Activated gamma-delta T cell treated with anti-CD3 and anti-CD28 coated beads, Interleukin-2, amount 50 U/mL, for 16 hours (primary cell): ENCODE measurements at places on chromosomes 2 and 18.

DNA sequence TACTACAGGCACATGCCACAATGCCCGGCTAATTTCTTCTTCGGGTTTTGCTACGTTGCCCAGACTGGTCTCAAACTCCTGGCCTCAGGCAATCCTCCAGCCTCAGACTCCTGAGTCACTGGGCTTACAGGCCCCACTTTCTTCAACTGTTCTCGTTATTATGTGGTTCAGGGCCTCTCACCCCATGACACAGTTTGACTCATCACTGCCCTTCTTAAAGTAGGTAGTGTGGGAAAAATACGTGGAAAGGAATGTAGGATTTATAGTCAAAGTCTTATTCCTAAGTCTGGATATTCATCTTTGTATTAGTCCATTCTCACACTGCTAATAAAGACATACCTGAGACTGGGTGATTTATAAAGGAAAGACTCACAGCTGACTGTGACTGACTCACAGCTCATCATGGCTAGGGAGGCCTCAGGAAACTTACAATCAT is 19.4 kb downstream of the CENPA start:
- DNase-seq, result no peak

- DNase-seq, result no peak
Measured at GRCh38 chr2:18584608-18584954, 4.8 kb downstream of the NT5C1B start.

- no peak for DNase-seq
Measured at GRCh38 chr18:13500227-13500865, 226.0 kb downstream of the FAM210A start.

- no peak for DNase-seq
Measured at GRCh38 chr2:233795735-233796171, 17.6 kb downstream of the MROH2A start.

DNA sequence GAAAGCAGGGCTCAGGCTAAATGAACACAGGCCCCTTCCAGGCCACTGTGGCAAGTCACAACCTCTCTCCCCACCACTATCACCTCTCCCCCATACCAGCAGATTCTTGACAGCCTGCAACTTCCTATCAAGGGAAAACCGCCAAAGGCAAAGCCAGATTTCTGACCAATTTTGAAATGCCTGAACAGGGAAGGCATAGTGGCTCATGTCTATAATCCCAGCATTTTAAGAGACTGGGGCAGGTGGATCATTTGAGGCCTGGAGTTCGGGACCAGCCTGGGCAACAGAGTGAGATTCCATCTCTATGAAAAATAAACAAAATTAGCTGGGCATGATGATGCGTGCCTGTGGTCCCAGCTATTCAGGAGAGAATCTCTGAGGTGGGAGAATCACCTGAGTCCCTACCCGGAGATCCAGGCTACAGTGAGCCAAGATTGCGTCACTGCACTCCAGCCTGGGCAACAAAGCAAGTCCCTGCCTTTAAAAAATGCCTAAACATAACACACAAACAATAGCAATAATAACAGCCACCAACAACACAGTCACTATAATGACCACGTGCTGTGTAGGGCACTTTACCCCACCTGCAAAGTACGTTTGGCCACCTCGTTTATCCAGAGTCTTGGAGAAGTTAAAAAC is 75.5 kb upstream of the GLI2 start:
- no peak for DNase-seq

- DNase-seq, result no peak
Measured at GRCh38 chr2:10909050-10909995, 2.4 kb upstream of the KCNF1 start.

- no peak for DNase-seq
Measured at GRCh38 chr2:177832611-177833433, 239.8 kb downstream of the PDE11A start.

- DNase-seq, result no peak
Measured at GRCh38 chr2:191026377-191026776, 12.4 kb upstream of the STAT1 start.

- DNase-seq, result no peak
Measured at GRCh38 chr2:54396107-54396506, 60.0 kb upstream of the SPTBN1 start.

DNA sequence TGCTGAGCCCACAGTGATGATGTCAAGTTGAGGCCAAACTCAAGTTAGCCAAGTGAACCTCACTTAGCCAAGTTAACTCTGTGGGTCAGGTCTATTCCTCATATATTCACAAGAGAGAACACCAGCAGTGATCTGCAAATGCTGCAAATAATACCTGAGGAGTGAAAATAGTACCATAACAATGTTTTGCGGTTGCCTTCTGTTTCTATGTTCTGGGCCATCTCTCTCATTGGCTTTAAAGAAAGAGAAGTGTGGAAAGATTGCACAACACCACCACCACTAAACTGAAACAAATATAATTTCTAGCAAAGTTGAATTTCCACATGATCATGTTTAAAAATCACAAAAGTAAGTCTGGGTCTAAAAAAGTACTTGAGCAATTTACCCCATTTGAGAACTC is 211.1 kb upstream of the GALNT5 start:
- no peak for DNase-seq

DNA sequence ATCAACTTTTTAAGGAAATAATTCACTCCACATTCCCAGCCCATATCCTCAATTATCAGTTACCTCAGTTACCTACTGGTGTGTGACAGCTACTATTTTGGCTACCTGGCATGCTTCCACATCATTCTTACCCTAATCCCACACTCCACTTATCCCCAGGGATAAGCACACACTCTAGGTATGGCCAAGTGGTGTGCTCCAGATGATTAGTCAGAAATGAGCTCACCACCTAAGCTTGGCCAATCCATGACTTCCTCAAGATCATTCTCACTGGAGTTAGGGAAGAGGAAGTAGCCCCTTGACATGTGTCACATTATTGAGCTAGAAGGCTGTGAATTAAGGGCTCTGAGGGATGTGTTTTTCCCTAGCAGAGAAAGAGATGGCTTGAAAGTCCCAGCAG is 20.9 kb upstream of the SMAD4 start:
- no peak for DNase-seq

- DNase-seq, result no peak
Measured at GRCh38 chr18:76495435-76496193, 572 bp upstream of the ZNF516 start.

DNA sequence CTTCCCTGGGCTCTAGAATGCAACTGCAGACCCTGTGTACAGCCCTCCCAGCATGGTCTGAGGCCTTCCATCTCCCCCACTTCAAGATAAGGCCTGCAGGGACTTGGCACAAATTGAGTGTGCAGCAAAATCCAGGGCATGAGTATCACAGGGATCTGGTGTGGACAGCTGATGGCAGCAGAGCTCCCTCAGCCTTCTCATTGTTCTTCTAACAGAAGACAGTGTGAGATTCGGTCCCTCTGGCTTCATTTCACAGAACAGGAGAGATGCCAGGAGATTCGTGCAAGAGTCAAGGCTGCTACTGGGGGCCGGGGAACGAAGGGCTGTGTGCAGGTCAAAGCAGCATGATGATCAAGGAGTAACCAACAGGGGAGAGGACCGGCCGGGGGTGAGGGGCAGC is 85.8 kb downstream of the UXS1 start:
- DNase-seq, result no peak

GRCh38 chr2:135169900-135170753 is 118.0 kb downstream of the RAB3GAP1 start:
- no peak for DNase-seq

DNA sequence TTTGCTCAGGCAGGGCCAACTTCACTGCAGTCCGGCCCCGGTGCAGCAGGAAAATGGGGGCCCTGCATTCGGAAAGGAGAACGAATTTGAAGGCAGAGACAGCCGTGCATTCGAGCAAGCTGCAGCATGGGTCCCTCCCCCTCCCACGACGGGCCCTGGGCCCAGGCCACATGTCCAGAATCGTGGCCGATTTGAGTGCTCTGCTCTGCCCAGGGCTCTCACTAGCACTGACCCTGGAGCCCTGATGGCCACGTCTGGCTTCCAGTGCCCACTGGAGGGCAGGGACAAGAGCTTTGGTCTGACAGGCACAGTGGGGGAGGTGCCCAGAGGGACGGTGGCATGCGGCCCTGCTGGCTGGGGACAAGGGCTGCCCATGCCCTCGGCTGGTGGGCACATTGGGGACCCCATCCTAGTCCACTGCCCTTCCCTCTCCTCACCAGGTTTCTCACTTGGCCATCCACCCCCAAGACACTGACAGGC is 14.4 kb upstream of the KLHL30 start:
- no peak for DNase-seq

- DNase-seq, result no peak
Measured at GRCh38 chr2:3042601-3043585, 334.7 kb downstream of the EIPR1 start.

DNA sequence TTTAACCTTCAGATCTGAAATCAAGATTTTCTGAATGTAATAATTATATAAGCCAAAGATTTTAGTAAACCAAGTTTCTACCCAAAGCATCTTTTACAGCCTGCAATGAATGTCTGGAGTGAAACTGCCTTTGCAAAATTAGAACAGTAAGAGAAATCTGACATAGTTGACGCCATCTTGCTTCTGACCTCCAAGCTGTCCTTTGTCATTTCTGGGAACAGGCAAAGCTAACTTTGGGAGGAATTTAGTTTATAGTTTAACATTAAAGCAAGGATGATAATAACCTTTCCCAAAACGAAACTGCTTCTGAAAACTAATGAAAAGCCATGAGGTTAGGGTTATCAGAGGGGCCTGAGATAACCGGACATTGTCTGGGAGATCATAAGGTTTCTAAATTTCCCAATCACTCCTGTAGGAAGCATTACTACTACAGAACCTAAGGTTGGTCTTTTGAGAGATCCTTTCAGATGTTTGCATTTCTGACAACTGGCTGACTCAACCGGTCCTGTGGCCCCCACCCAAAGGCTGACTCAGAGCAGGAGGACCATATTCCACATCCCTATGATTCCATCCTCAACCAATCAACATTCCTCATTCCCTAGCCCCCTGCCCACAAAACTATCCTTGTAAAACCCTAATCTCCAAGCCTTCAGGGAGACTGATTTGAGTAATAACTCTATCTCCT is 124.5 kb downstream of the TMEM131 start:
- no peak for DNase-seq

GRCh38 chr18:60019463-60019840 is 119.7 kb downstream of the PMAIP1 start:
- no peak for DNase-seq

- DNase-seq, result no peak
Measured at GRCh38 chr2:187155476-187155875, 292.6 kb downstream of the CALCRL start.

DNA sequence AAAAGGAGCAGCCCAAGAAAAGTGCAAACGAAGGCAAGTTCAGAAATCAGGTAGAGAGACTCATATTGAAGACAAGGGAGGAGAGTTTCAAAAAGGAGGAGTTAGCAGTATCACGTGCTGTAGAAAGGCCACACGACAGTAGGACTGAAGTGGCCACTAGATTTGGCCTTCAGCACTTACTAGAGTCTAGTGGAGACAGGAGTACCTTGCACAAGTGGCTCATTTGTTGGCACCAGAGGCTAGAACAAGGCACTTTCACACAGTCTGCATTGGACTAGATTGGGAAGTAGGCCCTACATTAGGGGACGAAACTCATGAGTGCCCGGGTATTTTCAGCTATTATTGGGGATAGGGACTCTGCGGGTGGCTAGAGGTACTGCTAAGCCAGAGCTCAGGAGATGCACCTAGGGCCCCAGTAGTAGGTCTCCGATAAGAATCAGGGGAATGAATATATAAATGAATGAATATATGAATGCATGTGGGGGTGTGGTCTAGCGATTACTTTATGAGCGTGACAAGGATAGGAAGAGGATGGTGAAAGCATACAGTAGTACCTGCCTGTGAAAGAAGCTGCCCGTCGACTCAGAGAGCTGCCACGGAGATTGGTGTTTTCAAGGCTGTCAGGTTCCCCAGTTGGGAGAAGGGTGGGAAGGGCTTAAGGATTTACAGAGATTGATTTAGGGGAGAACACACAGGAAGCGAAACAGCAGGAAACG is 1.4 kb upstream of the NCOA1 start:
- DNase-seq, result no peak

GRCh38 chr2:64296695-64297346 is 152.6 kb upstream of the PELI1 start:
- no peak for DNase-seq

- no peak for DNase-seq
Measured at GRCh38 chr2:40284797-40285196, 167.1 kb downstream of the SLC8A1 start.

DNA sequence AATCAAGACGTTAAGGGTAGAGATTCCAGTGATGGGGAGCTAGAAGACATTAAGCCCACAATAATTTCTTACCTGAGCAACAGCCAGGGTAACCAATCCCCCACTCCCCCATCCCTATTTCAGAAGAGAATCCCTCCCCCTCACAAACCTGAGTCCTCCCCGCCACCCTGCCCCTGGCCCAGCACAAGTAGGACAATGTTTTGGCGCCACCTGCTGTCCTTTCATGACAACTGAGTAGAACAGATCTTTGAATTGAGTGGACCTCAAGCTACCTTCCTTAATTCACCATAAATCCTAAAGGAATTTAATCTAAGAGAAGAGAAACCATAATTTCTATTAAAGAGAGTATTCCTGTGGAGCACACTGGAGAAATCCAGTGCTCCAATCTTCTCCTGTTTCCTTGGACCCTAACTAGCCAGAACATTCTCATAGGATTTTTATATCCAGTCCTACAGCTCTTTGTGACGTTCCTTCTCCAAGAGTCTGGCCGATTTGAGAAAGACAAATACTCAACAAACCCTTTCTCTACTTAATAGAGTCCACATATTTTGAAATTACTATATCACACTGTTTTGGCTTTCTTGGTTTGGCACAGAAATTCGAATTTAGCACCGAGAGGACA is 41.1 kb downstream of the NHEJ1 start:
- peak; percentile 37 for DNase-seq

DNA sequence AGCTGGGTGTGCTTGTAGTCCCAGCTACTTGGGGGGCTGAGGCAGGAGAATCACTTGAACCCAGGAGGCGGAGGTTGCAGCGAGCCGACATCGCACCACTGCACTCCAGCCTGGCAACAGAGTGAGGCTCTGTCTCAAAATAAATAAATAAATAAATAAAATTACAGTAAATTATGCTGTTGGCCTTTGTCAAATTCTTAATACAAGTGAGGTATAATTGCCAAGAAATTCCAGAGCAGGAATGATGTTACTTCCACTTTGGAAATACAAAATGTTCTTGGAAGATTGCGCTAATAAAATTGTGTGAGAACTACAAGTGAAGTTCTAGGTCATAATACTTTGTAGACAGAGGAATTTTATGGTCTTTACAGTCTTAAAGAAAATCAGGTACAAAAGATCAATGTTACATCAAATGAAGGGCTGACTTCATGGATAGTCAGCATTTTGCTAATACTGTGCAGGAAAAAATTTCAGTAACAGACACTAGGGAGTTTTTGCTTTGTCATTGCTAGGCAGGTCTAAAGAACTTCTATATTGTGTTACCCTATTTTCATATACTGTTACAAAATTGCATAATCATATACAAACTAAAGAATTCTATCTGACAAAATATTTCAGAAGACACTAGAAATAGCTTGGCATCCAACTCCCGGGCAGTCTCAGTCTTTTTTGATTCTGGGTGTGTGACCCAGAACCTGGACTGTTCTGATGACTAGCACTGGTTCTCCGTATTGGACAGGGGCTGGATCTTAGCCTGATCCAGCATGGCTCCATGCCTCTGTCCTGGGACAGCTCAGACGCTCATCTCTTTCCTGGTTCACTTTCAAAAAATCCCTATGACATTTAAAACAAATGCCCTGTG is 76.0 kb upstream of the STK17B start:
- no peak for DNase-seq
